ENCODE measurements at places on chromosomes 3 and 15.

- no peak for DNase-seq
Observed at GRCh38 chr3:195584543-195584870, 767 bp upstream of the APOD start.

GRCh38 chr3:72768481-72768880 lies 79.8 kb downstream of the SHQ1 start:
- DNase-seq = no peak

DNA sequence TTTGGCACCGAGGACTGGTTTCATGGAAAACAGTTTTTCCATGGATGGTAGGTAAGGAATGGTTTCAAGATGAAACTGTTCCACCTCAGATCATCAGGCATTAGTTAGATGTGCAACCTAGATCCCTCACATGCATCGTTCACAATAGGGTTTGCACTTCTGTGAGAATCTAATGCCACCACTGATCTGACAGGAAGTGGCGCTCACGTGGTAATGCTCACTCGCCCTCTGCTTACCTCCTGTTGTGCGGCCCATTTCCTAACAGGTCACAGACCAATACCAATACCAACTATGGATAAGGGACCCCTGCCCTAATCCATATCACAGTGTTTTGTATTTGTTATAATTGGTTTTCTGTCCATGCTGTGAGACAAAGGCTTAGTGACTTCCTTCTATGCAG lies 58.9 kb downstream of the SLMAP start:
- no peak for DNase-seq

DNA sequence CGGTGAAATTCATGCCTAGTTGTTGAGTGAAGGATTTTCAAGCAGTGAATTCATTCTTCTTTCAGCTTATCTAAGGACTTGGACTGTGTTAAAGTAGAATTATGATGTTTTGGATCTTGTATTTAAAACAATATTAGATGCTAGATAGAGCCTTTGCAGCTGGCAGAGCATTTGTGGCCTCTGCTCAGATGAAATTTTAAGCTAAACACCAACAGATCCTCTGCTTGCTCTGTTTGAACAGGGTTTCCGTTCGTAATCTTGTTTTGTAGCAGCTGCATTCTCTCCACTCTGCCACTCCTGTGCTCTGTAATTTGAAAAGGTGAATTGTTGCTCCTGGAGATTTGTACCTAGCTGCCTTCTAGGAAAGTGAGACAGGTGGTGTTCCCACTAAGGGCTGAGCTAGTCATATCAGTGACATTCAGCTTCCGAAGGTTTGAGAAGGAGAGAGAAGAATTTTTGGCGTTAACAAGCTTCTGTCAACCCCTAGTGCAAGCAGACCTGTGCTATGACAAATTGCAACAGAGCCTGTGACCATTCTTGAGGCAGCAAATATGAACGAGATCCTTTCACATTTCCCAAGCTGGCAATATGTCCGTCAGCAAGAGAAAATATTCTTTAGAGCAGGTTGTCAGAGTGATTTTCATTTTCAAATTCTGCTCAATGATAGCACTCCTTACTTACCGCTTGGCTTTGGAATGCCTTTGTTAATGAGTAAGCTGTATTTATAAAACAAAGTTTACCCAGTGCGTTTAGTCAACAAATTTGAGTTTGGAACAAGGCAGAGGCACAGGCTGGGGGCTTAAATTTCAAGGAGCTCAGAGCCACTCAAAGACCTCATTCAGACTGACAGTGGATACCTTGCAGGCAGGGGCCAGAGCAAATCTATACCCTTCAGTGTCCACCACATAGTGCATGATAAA lies 5.3 kb downstream of the CHST2 start:
- no peak for DNase-seq

GRCh38 chr3:73499787-73500186 lies 125.0 kb downstream of the PDZRN3 start:
- no peak for DNase-seq

DNA sequence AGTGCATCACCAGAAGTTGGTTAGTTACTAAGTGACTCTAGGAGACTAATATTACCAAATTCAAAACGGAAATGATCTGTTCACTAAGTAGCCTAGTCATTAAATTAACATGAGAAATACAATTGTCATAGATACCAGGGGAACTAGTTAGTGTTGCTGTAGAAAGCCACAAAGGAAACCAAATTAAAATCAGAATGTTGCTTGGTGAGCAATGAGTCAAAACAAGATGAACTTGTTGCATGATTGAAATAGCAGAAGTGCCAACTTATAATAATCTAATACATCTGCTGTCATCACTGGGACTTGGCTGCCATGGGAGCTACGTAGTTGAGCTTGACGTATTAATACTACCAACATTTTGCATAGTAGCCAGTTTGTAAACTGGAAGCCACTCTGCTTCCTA lies 458.1 kb downstream of the DIPK2A start:
- no peak for DNase-seq

- DNase-seq = no peak
Observed at GRCh38 chr3:138172625-138173024, 2.1 kb downstream of the DBR1 start.

DNA sequence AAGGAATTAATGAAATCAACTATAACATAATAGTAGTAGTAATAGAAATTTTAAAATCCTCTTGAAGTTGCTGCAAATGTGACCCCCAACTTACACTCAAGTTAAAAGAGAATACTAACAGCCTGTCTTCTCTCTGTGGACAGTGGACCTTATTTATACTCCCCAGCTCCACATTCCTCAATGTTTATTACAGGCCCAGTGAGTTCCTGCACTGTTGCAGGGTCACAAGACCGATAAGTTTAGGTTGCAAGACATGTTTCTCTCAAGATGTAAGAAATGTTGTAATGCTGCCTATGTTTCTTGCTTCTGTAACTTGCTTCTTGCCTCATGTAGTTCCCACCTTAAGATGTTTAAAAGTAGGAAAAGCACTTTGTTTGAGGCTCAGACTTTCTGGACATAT lies 888.1 kb downstream of the PDCD6IP start:
- DNase-seq = no peak

GRCh38 chr3:11185564-11186317 lies 31.4 kb downstream of the HRH1 start:
- peak; percentile 9 for DNase-seq

GRCh38 chr3:14345496-14346150 lies 56.8 kb upstream of the SLC6A6 start:
- DNase-seq = peak; percentile 63

DNA sequence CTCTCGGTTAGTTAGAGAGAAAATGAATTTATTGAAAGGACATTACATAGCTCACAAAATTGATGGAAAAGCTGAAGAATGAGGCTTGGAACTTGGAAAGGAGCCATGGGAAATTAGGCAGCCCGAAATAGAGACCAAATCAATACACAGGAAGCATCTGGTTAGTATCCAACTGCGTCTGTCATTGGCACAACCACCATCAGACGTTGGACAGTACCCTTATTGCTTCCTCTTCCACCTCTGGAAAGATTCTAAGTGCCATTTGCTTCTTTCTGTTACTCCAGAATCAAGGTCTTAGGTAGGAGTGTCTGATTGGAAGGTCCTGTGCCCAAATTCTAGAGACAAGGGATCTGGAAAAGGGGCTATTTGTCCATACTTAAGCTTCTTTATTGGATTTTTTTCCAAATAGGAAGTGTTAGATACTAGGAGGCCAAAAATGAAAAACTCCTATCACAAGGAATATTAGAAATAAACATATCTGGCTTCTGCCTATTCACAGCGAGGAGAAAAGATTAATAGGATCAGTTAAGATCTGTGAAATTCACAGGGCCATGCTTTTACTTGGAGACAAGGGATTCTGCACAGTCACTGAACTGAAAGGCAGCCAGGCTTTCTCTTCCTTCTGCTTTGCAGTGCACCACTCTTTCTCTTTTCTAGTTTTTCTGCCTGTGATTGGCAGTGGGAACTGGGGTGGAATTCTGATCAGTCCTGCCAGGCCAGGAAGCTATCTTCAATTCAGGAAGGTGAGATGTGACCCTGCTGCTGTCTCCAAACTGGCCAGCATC lies 10.7 kb upstream of the HACD2 start:
- no peak for DNase-seq

- no peak for DNase-seq
Observed at GRCh38 chr15:89660556-89660955, 5.3 kb upstream of the KIF7 start.

DNA sequence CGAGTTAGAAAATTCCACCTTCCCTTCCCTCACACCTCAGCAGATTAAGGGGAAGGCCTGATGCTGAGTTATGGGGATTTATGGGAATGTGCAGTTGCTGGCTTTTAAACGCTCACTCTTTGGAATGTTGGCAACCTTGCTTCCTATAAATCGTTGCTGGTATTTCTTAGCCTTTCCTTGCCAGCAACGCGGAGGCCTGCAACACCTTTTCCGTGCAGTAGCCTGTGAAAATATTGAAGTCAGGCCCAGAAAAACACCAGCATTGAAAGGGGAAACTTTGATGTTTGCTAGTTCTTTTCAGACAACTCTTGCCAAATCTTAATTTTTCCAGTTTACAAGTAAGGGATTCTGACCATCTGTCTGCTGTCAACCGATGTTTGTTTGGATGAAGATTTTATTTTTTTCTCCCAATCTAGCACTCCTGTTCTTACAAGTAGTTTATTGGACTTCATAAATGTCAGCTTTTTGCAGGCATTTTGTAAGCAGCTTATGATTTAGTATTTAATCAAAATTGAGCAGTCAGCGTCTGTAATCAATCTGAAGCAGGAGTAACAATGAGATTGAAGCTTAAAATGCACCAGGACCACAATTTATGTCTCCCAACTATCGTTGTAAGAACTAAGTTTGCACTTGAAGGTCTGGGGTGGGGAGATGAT lies 251.0 kb downstream of the RPLP1 start:
- DNase-seq = no peak

DNA sequence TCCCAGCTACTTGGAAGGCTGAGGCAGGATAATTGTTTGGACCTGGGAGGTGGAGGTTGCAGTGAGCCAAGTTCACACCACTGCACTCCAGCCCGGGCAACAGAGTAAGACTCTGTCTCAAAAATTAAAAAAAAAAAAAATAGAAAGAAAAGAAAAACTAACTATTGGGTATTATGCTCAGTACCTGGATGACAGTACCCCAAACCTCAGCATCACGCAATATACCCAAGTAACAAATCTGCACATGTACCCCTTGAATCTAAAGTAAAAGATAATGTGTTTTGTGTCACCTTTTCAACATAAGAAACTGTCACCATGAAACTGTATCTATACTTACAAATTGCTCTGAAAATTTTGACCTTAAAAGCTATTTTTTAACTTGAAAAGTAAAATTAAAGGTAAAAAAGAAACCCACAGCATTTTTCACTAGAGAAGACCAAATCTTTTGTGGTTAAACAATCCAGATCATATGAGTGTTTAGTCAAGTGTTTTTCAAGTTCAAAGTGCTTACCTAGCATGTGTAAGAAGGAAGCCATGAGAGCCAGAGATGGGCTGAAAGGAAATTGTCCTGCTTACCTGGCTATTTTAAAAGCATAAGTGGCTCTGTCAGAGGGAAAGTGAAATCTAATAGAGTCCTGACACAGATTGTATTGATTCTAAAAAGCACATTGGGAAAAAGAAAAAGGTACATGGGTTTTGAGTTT lies 50.5 kb downstream of the MYO1E start:
- no peak for DNase-seq

- DNase-seq = no peak
Observed at GRCh38 chr3:132772252-132772651, 50.0 kb upstream of the NPHP3 start.

DNA sequence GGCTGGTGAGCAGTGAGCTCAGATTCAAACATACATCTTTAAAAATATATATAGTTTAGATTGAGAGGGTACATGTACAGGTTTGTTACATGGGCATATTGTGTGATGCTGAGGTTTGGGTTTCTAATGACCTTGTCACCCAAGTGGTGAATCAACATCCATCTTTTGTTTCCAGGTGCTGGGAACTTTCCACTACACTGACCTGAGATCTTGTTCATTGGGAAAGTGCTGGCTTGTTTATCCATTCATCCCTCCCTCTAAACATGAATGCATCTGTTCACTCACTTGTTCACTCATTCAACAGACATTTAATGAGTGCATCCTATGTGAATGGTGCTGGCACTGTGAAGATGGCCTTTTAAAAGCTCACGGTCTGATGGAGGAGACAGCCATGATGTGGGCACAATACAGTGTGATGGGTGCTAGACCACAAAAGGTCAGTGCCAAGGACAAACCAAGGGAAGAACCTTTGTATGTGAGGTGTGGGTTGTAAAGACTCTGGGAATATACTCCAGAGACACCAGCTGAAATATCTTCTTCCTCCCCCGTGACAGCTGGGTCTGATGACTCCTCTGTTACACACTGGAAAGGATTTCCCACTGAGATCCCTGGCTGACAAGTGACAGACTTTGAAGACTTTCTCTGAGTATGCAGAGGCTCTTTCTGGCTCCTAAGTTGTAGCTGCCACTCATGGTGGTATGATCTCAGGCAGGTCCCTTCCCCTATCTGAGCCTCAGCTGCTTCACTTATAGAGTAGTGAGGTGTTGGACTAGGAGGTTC lies 16.2 kb upstream of the ITGA11 start:
- DNase-seq = no peak

DNA sequence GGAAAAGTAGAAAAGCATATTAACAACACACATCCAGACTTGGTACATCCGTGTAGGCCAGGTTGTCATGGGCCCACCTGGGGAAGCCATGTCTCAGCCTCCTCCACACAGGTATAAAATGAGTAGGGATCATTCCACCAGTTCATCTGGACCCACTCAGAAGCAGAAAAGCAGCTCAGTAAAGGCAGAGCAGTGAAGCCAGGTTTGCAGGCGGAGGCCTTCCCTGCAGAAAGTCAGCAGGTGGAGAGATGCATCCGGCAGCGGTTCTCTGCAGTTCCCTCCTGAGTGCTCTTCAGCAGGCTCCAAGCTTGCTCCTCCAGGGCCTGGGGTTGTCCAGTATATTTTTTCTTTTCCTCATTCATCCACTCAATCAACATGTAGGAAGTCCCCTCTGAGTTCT lies 22.1 kb downstream of the LOXL1 start:
- no peak for DNase-seq

DNA sequence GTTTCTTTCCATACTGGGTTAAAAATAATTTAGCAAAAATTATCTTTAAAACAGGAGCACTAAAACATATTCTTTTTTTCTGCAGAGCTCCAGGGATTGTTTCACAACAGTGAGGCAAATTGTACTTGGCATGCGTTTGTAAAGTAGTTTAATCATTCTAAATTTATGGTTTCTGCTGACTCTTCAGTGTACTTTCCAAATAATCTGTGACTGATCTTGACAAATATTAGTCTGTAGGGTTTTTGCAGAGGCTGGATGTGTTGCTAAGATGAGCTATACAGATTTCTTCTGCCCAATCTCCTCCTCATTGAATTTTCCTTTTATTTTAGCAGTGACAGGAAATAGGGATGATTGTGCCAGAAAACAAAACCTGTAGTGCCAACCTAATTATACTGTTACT lies 328.0 kb upstream of the MANF start:
- no peak for DNase-seq

DNA sequence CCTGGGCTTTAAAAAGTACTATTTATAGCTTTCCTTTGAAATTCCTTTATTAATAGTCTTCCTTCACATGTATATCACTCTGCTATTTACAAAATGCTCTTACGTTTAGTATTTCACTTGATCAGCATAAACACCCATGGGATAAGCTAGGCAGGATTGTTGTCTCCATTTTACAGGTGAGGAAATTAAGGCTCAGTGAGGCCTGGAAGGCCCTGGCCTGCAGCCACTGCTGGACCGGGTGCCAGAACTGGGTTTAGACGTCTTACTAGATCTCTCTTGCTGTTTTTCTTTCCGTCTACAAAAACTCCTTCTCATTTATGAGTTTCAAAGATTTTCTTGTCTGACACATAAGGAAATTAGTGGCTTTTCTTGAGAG lies 236.4 kb downstream of the LPP start:
- DNase-seq = no peak

- DNase-seq = no peak
Observed at GRCh38 chr3:125090649-125091048, 34.9 kb upstream of the HEG1 start.

All from trophoblast cell (in vitro differentiated cells and primary cell).